Stimulated activated CD4-positive, alpha-beta T cell treated with anti-CD3 and anti-CD28 coated beads, Interleukin-12 subunit alpha, Interleukin-12 subunit beta, amount 100 ng/mL, for 48 hours (primary cell): ENCODE measurements at places on chromosomes 2 and 18.

GRCh38 chr2:229733611-229734245 is 19.4 kb upstream of the DNER start:
- DNase-seq = no peak

GRCh38 chr18:8928847-8929780 is 173.4 kb upstream of the NDUFV2 start:
- DNase-seq = no peak

DNA sequence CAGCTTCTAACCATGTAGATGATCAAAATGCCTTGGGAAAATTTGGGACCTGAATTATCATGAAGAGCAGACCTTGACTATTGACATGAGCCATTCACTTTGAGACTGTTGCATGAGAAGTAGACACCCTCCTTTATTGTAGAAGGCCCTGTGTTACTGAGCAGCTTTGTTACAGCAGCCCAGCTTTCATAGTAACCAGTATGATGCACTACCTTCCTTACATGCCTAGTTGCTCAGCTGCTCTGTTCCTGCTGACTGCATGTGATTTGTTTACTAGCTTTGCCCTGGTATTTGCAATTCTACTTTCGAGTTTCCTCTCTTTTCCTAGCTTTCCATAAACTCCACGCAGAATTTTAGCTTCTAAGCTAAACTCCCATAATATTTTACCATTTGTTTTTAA is 11.2 kb upstream of the FN1 start:
- DNase-seq = no peak

- DNase-seq = no peak
Observed at GRCh38 chr18:4658804-4659203, 203.7 kb upstream of the DLGAP1 start.

- DNase-seq = no peak
Observed at GRCh38 chr18:2641638-2642037, 13.9 kb upstream of the SMCHD1 start.

DNA sequence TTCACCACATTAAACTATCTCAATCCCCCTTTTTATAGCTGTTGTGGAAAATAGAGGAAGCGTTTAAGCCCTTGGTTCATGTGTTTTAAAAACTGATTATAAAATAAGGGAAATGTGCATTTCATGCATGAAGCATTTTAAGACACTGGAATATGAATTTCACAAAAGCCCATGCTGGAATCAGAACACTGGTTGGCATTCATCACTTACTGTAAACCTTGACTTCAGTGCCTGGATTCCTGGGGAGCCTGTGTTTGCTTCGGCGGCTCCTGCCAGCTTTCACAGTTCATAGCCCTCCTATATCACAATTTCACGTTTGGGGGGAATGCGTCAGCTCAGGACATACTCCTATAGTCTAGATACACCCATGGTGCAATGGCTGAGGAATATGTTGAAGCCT is 336.9 kb downstream of the INSIG2 start:
- DNase-seq = no peak

DNA sequence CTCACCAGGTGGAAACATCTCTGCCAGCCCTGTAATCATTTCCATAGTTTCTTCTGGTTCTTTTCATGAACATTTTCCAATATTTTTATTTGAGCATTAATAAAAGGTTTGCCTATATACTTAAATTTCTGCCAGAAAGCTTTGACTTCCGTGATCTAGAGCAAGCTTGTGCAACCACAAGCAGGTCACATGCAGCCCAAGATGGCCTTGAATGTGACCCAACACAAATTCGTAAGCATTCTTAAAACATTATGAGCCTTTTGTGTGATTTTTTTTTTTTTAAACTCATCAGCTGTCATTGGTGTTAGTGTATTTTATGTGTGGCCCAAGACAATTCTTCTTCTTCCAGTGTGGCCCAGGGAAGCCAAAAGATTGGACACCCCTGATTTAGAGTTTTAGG is 51.6 kb downstream of the NEDD4L start:
- DNase-seq = no peak

DNA sequence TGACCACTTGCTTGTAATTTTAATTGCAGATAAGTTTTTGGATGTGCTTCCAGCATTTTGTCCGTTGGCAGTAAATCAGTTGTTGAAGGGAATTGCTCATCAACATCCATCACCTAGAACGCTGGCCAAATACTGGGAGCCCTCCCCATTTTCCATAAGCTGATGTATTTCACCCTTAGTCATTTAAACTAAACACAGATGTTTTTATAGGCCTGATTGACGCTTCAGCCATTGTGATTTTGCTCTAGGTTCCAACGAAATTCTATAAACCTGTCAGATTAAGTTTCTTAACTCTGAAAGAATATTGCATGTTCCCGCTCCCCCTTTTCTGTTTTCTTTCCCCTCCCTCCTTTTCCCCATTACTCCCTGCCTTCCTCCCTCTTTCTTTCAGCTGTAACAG is 1.0 kb upstream of the RPRM start:
- DNase-seq = no peak

- DNase-seq = no peak
Observed at GRCh38 chr2:144770616-144771230, 250.8 kb upstream of the ZEB2 start.

GRCh38 chr2:28695245-28695647 is 56.4 kb upstream of the PPP1CB start:
- no peak for DNase-seq

DNA sequence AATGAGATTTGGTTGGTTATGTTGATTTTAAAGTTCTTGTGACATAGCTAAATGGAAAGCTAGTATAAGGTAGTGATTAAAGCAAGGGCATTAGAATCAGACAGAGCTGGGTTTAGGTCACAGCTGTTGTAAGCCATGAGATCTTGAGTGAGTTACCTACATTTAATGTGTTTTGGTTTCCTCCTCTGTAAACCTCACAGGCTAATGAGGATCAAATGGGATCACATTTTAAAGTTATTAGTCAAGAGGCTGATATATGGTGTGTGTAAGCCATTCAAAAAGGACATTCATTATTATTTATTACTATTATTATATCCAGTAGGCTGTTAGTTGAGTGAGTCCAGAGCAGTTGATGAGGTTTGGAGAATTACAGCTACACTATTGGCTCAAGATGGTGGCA is 416.2 kb downstream of the IRS1 start:
- DNase-seq = no peak

- no peak for DNase-seq
Observed at GRCh38 chr2:68417926-68418325, 49.2 kb downstream of the FBXO48 start.

DNA sequence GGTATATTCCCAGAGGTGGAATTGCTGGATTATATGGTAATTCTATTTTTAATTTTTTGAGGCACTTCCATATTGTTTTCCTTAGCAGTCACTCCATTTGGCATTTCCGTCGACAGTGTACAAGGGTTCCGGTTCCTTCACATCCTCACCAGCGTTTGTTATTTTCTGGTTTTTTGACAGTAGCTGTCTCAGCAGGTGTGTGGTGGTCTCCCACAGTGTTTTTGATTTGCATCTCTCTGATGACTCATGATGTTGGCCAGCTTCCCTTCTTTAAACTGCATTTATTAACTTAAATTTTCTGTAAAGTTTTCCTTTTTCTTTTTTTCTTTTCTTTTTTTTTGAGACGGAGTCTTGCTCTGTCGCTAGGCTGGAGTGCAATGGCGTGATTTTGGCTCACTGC is 19.7 kb downstream of the SH3BP4 start:
- no peak for DNase-seq

DNA sequence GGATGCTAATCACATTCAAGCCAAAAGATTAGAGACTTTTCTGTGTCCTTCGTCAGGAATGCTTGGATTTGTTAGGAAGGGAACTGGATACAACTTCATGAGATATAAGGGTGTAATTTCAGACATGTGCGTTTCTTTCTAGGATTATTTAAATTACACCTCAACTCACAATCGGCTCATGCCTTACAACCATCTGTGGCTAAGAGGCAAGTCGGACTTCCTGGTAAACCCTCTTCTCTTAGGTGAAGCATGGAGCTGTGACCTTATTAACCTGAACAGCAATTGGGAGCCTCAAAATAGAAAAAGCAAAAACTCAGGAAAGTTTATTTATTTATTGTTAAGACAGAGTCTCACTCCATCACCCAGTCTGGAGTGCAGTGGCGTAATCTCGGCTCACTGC is 61.8 kb downstream of the SEMA4F start:
- DNase-seq = no peak

GRCh38 chr2:156329031-156329926 is 3.2 kb downstream of the NR4A2 start:
- no peak for DNase-seq

DNA sequence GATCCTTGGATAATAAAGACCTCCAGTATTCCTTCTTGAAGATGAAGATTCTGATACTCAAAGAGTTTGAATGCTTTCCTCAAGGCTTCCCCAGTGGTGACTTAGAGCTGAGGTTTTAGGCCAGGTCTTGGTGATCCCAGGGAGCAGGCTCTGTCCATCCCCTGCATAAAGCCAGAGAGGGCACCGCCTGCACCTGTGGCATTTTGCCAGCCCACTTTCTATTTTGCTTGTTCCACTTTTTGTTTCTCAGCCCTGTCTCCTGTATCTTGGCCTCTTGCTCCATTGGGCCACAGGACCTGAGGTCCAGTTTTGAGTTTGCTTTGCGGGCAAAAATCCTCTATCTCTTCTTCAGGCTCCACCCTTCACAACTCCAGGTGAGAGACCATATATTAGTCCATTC is 6.7 kb upstream of the SCYGR1 start:
- no peak for DNase-seq

DNA sequence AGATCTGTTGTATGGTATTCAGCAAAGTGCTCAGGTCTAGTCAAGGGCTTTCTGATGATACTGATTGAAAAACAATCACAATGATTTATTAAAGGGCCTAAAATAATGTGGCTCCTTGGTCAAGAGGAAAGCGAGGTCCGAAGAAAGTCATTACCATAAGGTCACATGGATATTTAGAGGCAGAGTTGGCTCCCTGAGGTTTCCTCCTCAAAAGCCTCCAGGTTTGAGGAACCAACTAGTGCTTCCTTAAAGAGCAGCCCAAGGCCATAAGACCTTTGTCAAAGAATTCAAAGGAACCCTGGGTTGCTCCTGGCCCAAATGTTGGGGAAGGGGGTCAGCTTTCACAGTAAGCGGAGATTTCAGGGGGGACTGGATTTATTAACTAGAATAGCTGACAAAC is 280.7 kb upstream of the ATP5MC3 start:
- DNase-seq = no peak

- no peak for DNase-seq
Observed at GRCh38 chr2:26730549-26731344, 33.3 kb upstream of the SLC35F6 start.

DNA sequence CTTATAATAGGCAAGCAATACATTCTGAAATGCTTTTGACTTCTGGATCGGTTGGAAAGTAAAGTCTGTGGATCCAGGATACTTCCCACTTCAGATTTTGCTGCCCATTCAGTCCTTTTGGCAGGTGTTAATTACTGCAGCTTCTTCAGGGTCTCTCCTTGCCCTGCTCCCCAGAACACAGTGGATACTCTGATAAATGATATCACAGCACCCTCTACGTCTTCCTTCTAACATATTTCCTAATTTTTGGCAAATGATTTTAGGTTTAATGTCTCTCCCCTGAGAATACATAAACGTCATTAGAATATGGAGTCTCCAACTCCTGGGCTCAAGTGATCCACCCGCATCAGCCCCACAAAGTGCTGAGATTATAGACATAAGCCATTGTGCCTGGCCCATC is 249.8 kb downstream of the NYAP2 start:
- DNase-seq = no peak

DNA sequence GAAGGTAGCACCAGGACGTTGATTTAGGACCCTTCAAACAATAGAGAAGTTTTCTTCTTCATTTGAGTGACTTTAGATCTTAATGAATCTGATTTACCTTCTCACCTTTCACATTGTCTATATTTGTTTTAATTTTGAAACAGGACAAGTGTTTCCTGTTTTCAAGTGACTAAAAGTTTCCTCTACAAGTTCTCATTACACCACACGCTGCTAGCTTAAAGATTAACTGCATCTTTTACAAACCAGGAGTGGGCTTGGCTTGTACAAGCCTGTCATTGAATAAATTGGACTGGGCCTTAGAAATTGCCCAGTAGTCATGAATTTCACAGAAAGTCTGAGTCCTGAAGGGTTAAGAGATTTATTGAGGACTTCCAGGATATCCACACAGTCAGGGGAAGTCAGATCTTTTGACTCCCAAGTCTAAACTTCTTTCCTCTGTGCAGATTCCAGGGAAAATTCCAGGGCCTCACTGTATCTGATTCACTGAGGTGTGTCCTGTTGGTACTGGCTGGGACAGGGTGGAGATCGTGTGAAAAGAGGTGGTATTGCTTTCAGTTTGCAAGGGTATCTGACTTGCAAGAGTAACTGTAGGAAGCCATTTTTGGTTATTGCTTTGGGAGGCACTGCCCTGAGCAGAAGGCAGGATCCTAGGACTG is 3.4 kb downstream of the SGPP2 start:
- DNase-seq = no peak

- DNase-seq = no peak
Observed at GRCh38 chr2:232890896-232891601, 21.0 kb downstream of the SNORC start.
